K562 (cell line): ENCODE measurements at places on chromosomes 7 and 10.
A peak's percentile ranks its signal among the peaks of the same experiment; 100 is the strongest.

GRCh38 chr7:154592388-154592787 lies 410.5 kb downstream of the PAXIP1 start:
- peaks cover 67% of the 10 kb centered on the region for H3K27me3 ChIP-seq
- no peaks in the 10 kb centered on the region for H3K4me1 ChIP-seq
- H3K36me3 ChIP-seq, result no peaks in the 10 kb centered on the region

- no peak overlapping the region for H3K27ac ChIP-seq
- no peaks in the 10 kb centered on the region for H3K36me3 ChIP-seq
- H3K4me3 ChIP-seq, result no peak overlapping the region
- peak; percentile 45 for DNase-seq
Measured at GRCh38 chr7:98872328-98872924, 2.6 kb upstream of the TMEM130 start.

GRCh38 chr10:106652279-106652678 lies 512.2 kb downstream of the SORCS1 start:
- DNase-seq, result no peak
- H3K27ac ChIP-seq, result no peak overlapping the region
- H3K36me3 ChIP-seq, result no peaks in the 10 kb centered on the region
- no peaks in the 10 kb centered on the region for H3K27me3 ChIP-seq

DNA sequence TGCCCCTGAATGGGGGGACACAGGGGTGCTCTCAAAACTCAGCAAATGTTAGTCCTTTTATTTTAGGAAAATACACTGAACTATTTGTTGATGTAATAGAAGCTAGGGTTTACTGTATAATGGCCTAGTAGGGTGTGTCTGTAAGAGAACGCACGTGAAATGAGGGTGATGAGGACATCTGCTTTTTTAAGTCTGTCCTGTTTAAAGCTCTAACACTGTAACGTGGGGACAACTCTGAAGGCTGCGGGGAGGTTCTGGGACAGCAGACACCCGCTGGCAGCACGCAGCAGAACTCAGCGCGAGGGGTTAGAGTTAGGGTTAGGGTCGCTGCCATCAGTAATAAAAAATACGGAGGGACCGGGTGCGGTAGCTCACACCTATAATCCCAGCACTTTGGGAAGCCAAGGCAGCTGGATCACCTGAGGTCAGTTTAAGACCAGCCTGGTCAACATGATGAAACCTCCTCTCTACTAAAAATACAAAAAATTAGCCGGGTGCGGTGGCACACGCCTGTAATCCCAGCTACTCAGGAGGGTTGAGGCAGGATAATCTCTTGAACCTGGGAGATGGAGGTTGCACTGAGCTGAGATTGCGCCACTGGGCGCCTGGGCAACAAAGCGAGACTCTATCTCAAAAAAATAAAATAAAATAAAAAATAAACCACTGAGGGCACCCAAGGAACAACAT lies 98.0 kb downstream of the CTBP2 start:
- no peak overlapping the region for H3K4me3 ChIP-seq
- no peak for DNase-seq
- H3K27ac ChIP-seq, result no peak overlapping the region
- H3K36me3 ChIP-seq, result peaks cover 24% of the 10 kb centered on the region; the same call in 1 of the 3 replicates

- DNase-seq, result no peak
- H3K36me3 ChIP-seq, result no peaks in the 10 kb centered on the region
- no peaks in the 10 kb centered on the region for H3K4me1 ChIP-seq
- H3K27ac ChIP-seq, result no peak overlapping the region
Measured at GRCh38 chr10:118557946-118558345, 37.5 kb downstream of the PRLHR start.

DNA sequence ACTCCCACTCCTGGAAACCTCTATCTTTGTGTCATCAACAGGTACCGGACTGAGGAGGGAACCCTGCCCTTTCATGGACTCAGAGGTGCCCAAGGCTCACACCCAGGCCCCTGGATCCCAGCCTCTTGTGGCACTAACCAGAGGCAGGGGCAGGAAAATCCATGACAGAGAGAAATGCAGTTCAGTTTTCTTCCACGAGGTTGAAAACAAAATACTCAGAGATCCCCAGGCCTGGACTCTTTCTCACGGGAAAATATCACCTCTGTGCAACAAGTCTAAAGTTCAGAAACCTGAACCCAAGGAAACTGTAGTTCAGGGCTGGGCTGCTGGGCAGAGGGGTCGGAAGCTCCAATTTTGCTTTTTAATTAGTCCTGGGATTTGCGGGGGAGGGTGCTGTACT lies 21.4 kb upstream of the OPN4 start:
- no peak overlapping the region for H3K27ac ChIP-seq
- DNase-seq, result no peak
- no peaks in the 10 kb centered on the region for H3K36me3 ChIP-seq
- no peak overlapping the region for H3K4me3 ChIP-seq
- H3K4me1 ChIP-seq, result no peaks in the 10 kb centered on the region
- peaks cover 38% of the 10 kb centered on the region for H3K27me3 ChIP-seq

- peaks cover 21% of the 10 kb centered on the region for H3K4me1 ChIP-seq
- no peaks in the 10 kb centered on the region for H3K27me3 ChIP-seq
- no peak overlapping the region for H3K4me3 ChIP-seq
Measured at GRCh38 chr10:95286707-95287106, 4.1 kb downstream of the PDLIM1 start.

- no peaks in the 10 kb centered on the region for H3K4me1 ChIP-seq
- H3K27me3 ChIP-seq, result no peaks in the 10 kb centered on the region
- no peak overlapping the region for H3K27ac ChIP-seq
- H3K4me3 ChIP-seq, result no peak overlapping the region
Measured at GRCh38 chr10:103069453-103070331, 123.4 kb downstream of the NT5C2 start.

DNA sequence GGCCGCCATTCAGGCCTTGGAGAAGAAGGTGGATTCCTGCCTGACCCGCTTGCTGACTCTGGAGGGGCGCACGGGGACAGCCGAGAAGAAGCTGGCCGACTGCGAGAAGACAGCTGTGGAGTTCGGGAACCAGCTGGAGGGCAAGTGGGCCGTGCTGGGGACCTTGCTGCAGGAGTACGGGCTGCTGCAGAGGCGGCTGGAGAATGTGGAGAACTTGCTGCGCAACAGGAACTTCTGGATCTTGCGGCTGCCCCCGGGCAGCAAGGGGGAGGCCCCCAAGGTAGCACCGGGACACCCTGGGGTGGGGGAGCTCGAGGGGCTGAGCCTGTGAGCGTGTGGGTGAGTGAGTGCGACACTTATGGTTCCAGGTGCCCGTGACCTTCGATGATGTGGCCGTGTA lies 4.5 kb downstream of the ZNF783 start:
- H3K4me1 ChIP-seq, result peaks cover 19% of the 10 kb centered on the region
- H3K27ac ChIP-seq, result no peak overlapping the region
- DNase-seq, result no peak
- H3K4me3 ChIP-seq, result no peak overlapping the region
- peaks cover 37% of the 10 kb centered on the region for H3K27me3 ChIP-seq
- peaks cover 15% of the 10 kb centered on the region; the same call in 2 of the 3 replicates for H3K36me3 ChIP-seq

GRCh38 chr7:100893318-100893895 lies 2.3 kb downstream of the ACHE start:
- no peak for DNase-seq
- H3K27ac ChIP-seq, result no peak overlapping the region
- no peak overlapping the region for H3K4me3 ChIP-seq
- no peaks in the 10 kb centered on the region for H3K27me3 ChIP-seq
- H3K36me3 ChIP-seq, result peaks cover 5% of the 10 kb centered on the region
- peaks cover 97% of the 10 kb centered on the region for H3K4me1 ChIP-seq

- no peak overlapping the region for H3K4me3 ChIP-seq
- H3K36me3 ChIP-seq, result no peaks in the 10 kb centered on the region
- no peak for DNase-seq
- no peak overlapping the region for H3K27ac ChIP-seq
Measured at GRCh38 chr7:142566271-142566670, 183.0 kb upstream of the PRSS1 start.

DNA sequence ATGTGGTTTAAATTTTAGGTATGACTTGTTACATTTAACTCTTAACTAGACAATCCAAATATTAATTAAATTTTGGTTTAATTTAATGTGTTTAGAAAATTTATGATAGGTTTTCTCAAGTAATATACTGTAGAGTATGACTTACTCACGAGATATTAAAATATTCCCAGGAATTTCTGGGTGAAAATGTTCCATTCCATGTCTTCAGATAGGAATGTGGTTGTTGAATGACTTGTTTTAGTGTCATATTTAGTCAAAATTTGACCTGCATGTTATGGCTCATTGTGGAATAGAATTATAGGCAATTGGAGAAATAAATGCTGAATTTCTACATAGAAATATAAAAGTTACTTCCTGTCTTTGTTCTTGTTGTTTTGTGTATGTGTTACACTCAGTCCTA lies 46.7 kb downstream of the SHOC2 start:
- no peak for DNase-seq
- no peak overlapping the region for H3K4me3 ChIP-seq
- no peaks in the 10 kb centered on the region for H3K27me3 ChIP-seq

DNA sequence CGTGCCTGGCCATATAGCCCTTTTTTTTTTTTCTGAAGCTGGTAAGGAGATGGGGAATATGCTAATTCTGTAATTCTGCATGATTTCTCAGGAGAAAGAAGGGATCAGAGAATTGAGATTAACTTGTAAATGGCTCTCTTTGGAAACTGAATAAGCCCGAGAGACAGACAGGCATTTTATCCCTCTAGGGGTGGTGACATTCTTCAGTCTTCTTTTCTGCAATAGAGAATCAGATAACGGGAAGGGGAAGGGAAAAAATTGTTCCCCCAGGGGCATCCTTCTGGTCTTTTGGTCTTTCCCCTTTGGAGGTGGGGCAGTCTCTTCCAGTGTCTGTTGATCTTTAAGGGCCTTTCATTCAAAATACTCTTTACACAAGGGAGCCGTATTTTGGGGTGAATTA lies 34.2 kb downstream of the HK1 start:
- H3K4me1 ChIP-seq, result peaks cover 60% of the 10 kb centered on the region
- DNase-seq, result no peak
- H3K27ac ChIP-seq, result peak overlapping the region; percentile 20; the same call in 2 of the 3 replicates
- 0 out of 3 replicates have a peak, but pooled peaks cover 2% of the 10 kb centered on the region for H3K36me3 ChIP-seq
- H3K4me3 ChIP-seq, result no peak overlapping the region

GRCh38 chr7:118028226-118028625 lies 155.0 kb upstream of the CTTNBP2 start:
- no peaks in the 10 kb centered on the region for H3K4me1 ChIP-seq
- no peaks in the 10 kb centered on the region for H3K36me3 ChIP-seq
- H3K27me3 ChIP-seq, result no peaks in the 10 kb centered on the region
- no peak overlapping the region for H3K4me3 ChIP-seq
- H3K27ac ChIP-seq, result no peak overlapping the region
- no peak for DNase-seq

DNA sequence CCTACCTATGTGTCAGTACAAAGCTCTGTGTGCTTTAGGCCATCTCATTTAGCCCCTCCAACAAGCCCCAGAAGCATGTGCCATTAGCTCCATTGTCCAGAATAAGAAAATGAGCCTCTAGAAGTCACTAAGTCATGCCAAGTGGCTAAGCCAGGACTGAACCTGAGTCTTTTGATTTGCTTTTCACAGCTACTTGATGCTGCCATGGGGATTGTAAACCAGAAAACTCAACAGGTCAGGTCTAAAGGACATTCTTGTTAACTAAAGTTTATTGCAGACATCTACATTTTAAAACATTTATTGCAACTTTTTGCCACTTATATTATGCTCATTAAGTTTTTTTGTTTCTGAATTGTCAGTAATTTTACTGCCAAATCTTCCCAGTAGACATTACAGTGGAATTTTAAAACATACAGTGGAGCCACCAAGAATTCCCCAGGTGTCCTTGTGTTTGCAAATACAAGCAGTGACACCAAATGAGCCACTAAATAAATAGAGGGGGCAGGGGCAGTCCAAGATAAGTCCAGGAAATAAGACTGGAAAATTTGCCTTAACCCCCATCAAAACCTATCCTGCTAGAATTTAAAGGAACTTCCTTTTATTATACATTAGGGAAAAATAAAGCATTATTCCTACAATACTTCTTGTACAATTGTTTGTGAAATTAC lies 115.9 kb downstream of the RAPGEF5 start:
- peaks cover 2% of the 10 kb centered on the region; the same call in 1 of the 3 replicates for H3K4me1 ChIP-seq
- H3K4me3 ChIP-seq, result no peak overlapping the region

DNA sequence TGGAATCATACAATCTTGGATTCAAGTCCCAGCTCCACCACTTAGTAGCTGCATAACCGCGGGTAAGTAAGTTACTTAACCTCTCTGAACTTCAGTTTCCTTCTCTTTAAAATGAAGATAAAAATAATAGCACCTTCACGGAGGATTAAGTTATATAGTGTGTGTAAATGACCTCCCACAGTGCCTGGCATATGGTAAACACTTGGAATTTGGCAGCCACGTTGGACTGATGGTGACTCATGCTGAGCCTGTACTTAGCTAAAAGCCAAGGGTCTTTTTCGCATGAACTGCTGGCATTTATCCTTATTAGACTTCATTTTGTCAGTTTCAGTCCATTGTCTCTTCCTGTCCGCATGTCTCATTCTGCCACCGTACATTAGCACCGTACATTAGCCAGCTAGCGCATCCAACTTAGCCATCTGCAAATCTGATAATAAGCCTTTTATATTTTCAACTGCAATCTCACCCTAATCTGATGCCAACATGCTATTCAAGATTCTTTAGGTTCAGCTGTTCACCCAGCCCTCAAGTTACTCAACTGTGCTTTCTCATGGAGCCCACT lies 11.2 kb downstream of the SLC13A4 start:
- no peak overlapping the region for H3K4me3 ChIP-seq
- H3K36me3 ChIP-seq, result no peaks in the 10 kb centered on the region
- H3K27me3 ChIP-seq, result peaks cover 34% of the 10 kb centered on the region; the same call in 2 of the 3 replicates
- H3K4me1 ChIP-seq, result no peaks in the 10 kb centered on the region; the same call in 2 of the 3 replicates
- H3K27ac ChIP-seq, result no peak overlapping the region

GRCh38 chr10:3808689-3809199 lies 23.7 kb upstream of the KLF6 start:
- peaks cover 48% of the 10 kb centered on the region for H3K4me1 ChIP-seq
- H3K4me3 ChIP-seq, result no peak overlapping the region
- H3K27me3 ChIP-seq, result no peaks in the 10 kb centered on the region; the same call in 2 of the 3 replicates

DNA sequence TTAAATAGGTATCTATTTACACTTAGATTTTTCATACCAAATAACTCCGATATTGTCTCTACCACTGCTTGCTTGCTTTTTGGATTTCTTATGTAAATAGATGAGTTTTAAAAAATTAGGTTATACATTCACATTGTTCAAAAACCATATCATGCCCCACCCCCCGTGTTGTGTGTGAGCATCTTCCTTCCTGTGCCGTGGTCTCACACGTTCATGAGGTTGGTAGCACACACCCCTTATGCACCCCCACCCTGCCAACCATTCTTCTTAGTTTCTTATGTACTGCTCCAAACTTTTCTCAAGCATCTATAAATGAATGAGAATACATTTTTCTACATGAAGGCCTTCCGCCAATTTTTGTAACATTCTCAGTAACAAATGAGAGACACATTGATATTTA lies 115.6 kb downstream of the FANK1 start:
- H3K4me1 ChIP-seq, result no peaks in the 10 kb centered on the region; the same call in 2 of the 3 replicates
- H3K27ac ChIP-seq, result no peak overlapping the region
- no peaks in the 10 kb centered on the region; the same call in 1 of the 2 replicates for H3K27me3 ChIP-seq
- no peak overlapping the region for H3K4me3 ChIP-seq
- no peak for DNase-seq
